OCI-LY7 (cell line): ENCODE measurements at places on chromosomes 16 and 17.

GRCh38 chr16:79298894-79299799 lies 301.4 kb downstream of the MAF start:
- no peak for DNase-seq

DNA sequence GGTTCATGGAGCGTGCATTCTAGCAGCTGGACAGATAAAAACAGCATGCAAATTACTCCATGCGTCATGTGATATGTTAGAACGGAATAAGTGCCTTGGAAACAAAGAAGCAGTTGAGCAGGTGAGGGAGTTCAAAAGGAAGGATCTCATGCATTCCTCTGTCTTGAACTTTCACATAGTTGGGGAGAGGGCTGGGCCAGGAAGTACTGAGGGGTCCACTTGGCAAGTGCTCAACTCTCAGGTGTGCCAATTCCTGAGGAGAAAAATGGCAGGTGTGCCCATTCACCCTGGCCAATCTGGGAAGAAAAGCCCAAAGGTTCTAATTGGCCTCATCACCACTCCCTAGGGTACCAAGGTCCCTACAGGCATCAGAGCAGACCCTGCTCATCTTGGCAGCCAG lies 67.7 kb downstream of the CES1 start:
- DNase-seq, result no peak

DNA sequence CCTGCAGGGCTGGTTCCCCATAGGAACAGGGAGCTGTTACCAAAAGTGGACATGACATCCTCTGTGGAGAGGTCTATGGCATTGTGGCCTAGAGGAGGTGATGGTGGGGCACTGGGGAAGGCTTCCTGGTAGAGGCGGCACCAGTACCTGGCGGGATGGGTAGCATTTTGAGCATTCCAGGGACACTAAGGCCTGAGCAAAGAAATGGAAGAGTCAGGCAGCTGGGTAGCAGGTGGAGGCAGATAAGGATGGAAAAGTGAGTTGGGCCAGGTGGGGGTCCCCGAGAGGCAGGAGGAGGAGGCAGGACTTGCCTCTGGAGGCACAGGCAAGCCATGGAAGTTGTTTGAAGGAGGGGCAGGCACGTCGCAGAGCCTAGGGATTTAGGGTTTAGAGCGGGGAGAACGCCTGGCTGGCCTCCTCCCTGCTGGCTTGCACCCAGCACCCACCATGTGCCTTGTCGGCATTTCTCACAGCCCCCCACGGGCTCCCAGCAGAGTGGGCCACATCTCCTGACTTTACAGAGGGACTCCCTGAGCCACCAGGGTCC lies 5.1 kb upstream of the ADCY7 start:
- DNase-seq, result no peak

DNA sequence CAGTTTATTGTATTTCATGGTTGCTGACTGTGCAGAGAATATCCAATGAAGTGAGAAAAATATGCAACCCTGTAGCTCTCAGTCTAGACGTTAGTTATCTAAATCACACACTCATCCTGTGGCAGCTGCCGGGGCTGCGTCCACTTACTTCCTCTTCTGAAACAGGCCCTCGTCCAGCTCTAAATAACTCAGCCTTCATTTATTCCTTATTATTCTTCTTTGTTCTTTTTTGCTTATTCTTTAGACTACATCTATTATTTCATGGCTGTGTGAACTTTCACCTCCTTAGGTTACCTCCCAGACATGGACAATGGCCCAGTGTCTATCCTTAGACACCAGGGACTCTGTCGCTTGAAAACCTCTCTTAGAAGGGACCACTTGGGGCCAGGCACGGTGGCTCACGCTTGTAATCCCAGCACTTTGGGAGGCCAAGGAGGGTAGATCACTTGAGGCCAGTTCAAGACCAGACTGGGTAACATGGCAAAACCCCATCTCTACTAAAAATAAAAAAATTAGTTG lies 3.4 kb upstream of the THUMPD1 start:
- no peak for DNase-seq

DNA sequence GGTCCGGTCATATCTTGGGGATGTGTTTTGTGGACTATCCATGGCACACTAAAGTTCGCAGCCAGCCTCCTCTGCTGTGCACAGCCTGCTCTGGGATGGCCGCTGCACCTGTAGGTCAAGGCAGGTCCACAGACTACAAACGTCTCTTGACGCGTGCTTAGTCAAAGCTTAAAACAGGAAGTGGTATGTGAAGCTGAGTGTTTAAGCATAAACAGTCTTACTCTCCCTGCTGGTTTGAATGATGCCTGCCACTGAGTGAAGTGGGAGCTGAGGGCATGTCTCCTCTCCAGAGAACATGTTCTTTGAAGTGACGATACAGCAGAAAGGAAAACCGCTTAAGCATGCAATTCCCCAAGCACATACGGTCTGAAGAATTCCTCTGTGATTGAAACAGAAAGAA lies 365.6 kb downstream of the SLC39A11 start:
- peak; percentile 93 for DNase-seq
